ENCODE measurements at places on chromosomes 7 and 10.

DNA sequence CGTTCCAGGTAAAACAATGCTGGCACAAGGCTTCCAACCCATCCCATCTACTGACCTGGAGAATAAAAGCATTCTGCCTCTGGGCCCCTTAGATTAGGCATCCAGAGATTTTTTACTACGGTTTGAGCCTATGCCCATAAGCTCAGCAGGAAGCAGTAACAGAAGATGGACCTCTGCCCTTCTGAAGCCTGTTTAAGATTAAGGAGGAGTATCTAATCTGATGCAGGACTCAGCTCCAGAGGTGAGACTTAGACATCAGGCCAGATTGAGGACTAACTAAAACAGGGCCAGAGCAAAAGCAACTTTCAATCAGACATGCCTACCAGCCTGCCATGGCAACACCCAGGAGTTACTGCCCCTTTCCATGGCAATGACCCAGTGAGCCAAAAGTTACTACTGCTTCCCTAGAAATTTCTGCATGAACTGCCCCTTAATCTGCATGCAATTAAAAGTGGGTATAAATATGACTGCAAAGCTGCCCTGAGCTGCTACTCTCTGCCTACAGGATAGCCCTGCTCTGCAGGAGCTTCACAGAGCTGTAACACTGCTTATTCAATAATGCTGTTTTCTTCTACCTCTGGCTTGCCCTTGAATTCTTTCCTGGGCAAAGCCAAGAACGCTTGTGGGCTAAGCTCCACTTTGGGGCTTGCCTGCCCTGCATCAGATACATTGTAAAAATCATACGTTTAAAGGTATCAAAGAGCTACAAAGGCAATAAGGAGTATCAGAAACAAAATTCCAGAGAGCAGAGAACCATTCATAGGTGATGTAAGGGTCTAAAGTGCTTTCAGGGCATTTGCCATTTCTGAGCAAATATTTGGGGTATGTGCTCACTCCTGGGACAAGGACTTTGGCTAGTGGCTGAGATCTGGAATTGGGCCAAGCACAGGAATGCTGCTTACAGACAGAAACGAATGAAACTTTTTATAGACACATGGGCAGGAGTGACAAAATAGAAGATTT, 25.0 kb upstream of the CNNM1 start:
- no peak overlapping the region for H3K27ac ChIP-seq
- no peak overlapping the region for H3K4me3 ChIP-seq
- no peak for DNase-seq
- H3K27me3 ChIP-seq, result no peaks in the 10 kb centered on the region
- H3K4me1 ChIP-seq, result no peaks in the 10 kb centered on the region

DNA sequence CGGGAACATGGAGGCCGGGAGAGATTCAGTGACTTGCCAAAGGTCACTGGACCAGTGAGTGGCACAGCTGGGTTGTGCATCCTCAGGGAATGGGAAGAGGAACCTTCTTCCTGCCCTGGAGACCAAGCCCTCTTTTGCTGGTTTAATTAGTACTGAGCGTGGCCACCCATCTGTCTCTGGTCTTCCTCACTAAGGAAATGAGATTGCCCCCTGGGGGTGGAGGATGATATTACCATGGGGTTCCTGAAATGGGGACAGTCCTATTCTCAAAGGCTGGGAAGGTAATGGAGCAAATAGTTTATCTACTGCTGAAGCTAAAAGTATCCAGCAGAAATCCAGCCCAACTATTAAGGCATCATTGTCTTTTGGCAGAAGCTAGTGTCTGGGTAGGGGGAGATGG, 98.6 kb upstream of the FGFR2 start:
- H3K27ac ChIP-seq, result no peak overlapping the region
- no peaks in the 10 kb centered on the region for H3K36me3 ChIP-seq
- H3K4me1 ChIP-seq, result peaks cover 6% of the 10 kb centered on the region
- no peaks in the 10 kb centered on the region for H3K27me3 ChIP-seq
- DNase-seq, result no peak

DNA sequence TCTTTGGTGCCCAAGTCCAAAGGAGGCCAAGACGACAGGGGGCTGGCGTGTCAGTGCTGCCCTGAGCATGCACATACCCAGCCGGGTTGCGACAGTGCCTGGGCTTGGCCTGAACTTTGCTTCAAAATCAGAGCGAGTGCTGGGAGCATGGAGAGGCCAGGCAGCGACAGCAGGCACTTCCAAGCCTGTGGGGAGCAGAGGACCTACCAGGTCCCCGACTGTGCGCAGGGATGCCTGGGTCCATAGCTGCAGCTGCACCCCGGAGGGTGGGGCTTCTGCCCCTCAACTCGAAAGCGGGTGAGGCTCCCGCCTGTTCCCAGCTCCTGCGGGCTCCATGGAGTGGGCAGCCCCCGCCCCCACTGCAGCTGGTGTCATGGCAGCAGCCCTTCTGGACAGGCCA, 79.1 kb downstream of the HDAC9 start:
- no peak overlapping the region for H3K4me3 ChIP-seq
- H3K27ac ChIP-seq, result no peak overlapping the region
- no peak for DNase-seq
- H3K27me3 ChIP-seq, result no peaks in the 10 kb centered on the region
- no peaks in the 10 kb centered on the region for H3K4me1 ChIP-seq

DNA sequence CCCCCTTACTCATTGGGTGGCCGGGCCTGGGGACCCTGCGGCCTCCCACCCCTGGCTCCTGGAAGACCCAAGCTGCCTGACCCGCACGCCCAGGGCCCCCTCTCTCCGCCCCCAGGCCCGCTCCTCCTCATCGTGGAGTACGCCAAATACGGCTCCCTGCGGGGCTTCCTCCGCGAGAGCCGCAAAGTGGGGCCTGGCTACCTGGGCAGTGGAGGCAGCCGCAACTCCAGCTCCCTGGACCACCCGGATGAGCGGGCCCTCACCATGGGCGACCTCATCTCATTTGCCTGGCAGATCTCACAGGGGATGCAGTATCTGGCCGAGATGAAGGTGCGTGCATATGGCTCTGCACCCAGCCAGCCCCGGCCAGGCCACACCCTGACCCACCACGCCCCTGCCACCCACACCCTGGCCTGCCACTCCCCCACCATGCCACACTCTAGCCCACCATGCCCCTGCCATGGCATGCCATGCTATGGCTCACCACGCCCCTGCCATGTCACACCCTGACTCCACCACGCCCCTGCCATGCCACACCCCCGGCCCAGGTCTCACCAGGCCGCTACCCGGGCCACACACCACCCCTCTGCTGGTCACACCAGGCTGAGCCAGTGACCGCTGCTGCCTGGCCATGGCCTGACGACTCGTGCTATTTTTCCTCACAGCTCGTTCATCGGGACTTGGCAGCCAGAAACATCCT, 18.7 kb upstream of the CSGALNACT2 start:
- no peak for DNase-seq
- no peak overlapping the region for H3K4me3 ChIP-seq
- peaks cover 4% of the 10 kb centered on the region for H3K4me1 ChIP-seq
- H3K27me3 ChIP-seq, result no peaks in the 10 kb centered on the region
- H3K27ac ChIP-seq, result no peak overlapping the region

GRCh38 chr10:62057359-62057758, 155.9 kb downstream of the ARID5B start:
- no peaks in the 10 kb centered on the region for H3K27me3 ChIP-seq
- H3K36me3 ChIP-seq, result peaks cover 96% of the 10 kb centered on the region
- H3K4me3 ChIP-seq, result no peak overlapping the region
- no peak for DNase-seq
- peaks cover 25% of the 10 kb centered on the region for H3K4me1 ChIP-seq

DNA sequence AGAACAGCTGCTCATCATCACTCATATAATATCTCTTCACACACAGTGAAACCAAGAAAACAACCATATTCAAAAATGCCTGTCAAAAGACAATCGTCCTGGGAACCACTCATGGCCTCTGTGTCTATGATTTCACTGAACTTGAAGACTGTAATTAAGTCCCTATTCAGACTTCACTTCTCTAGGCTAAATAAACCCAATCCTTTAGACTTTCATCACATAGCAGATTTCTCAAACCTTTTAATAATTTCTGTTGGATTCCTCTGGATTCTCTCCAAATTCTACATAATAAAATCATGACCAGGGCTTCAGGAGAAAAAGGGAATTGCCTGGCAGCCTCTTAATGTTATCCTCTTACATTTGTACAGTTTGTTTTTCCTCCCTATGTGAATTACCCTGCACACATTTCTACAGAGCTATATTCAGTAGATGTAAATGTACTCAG, 201.1 kb downstream of the LRRN3 start:
- DNase-seq, result no peak
- H3K4me3 ChIP-seq, result no peak overlapping the region
- H3K36me3 ChIP-seq, result no peaks in the 10 kb centered on the region
- no peaks in the 10 kb centered on the region for H3K27me3 ChIP-seq
